SK-N-SH (cell line): ENCODE measurements at places on chromosomes 5 and 9.
A peak's percentile ranks its signal among the peaks of the same experiment; 100 is the strongest.

GRCh38 chr5:178851951-178852350 lies 7.8 kb upstream of the ZNF354B start:
- DNase-seq, result no peak

GRCh38 chr5:99814321-99815063 lies 720.7 kb upstream of the FAM174A start:
- DNase-seq, result no peak

GRCh38 chr5:16978296-16978695 lies 42.2 kb upstream of the MYO10 start:
- no peak for DNase-seq

- DNase-seq, result no peak
Observed at GRCh38 chr9:90287567-90288274, 354.9 kb downstream of the DIRAS2 start.

DNA sequence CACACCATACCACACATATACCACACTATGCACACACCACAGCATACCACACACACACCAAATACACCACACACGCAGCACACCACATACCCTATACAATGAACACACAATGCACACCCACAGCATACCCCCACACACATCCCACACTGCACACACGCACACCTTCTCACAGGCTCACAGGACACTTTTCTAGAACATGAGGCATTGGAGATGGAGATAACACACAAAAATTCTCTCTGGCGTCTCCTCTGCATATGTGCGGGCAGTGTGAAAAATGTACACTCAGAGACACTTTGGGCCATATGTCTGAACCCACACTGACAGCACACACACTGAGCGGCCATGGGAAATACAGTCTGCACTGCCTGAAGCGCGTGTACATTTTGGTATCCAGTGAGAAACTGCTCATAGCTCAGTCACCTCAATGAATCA lies 278.1 kb downstream of the GADD45G start:
- no peak for DNase-seq

DNA sequence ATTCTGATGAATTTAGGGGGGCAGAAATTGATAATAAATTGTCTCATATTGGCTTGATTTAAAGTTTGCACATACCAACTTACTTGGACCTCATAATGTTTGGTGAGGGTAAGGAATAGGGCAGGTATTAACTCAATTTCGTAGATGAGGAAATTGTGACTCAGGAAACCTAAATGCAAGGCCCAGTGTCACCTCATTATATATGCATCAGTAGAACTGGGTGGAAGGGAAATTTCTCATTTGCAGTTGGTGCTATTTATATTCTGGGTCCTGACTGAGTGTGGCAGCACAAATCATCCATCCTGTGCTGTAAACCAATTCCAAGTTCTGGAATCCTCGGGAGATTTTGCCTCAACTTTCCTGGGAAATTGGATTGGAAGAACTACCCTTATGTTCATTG lies 103.0 kb downstream of the SPATA31D1 start:
- DNase-seq, result no peak

GRCh38 chr5:166123717-166124116 lies 2167.7 kb upstream of the WWC1 start:
- DNase-seq, result peak; percentile 41

GRCh38 chr9:29966247-29966646 lies 2393.0 kb upstream of the C9orf72 start:
- DNase-seq, result no peak

DNA sequence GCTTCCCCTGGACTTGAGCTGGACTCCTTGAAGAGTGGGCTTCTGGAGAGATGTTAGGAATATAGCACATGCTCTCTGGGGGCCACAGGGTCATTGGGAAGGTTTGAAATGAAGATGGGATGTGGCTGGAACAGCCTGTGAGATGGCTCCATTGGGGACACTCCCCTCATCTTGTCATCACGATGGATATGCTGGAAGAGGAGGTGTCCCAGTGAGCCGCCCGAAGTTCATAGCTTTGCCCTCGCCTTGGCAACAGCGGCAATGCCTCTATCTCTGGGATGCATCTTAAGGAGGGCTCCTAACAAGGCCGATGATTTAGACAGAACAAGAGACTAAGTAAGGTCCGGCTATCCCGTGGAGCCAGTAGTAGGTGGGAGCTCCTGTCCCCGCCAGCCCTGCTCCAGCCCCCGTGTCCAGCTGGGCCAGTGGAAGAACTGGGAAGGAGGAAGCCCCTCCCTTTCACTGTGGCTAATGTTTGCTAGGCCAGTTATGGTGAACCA lies 23.9 kb downstream of the AMBP start:
- DNase-seq, result no peak

DNA sequence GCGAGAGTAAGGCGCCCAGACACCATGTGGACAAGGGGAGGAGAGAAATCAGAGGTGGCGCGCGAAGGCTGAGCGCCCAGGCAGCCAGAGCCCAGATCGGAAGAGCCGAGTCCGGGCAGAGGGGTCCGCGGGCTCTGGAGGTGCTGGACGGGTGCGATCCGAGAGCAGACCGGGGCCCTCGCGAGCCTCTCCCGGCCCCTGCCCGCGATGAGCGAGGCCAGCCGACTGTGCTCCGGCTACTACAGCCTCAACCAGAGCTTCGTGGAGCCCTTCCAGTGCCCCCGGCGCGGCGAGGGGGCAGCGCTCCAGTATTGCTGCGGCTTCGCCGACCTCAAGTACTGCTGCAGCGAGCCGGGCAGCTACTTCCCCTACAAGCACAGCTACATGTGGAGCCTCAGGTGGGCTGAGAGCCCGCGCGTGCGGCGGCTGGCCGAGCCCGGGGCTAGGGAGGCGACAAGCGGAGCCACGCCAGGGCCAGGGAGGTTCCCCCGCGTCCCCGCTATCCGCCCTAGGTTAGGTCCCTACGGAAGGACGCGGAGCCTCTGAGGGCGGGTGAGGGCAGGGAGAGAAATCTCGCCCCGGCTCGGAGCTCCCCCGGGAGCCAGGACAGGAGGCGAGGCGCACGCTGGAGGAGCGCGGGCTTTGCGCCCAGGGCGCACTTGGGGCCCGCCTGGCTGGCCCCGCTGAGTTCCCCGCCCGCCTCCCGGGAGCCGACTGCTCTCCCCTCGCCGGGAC lies at the start of gene SHISAL2B:
Gene SHISAL2B, plus strand, starts transcription at position 87 of the 735 bp plus-strand sequence. Its CDS starts 121 bp downstream, at position 208.
- peak; percentile 55 for DNase-seq

GRCh38 chr5:132087176-132087575 lies 13.6 kb downstream of the CSF2 start:
- no peak for DNase-seq

GRCh38 chr9:71826279-71826678 lies 58.0 kb upstream of the CEMIP2 start:
- DNase-seq, result no peak

DNA sequence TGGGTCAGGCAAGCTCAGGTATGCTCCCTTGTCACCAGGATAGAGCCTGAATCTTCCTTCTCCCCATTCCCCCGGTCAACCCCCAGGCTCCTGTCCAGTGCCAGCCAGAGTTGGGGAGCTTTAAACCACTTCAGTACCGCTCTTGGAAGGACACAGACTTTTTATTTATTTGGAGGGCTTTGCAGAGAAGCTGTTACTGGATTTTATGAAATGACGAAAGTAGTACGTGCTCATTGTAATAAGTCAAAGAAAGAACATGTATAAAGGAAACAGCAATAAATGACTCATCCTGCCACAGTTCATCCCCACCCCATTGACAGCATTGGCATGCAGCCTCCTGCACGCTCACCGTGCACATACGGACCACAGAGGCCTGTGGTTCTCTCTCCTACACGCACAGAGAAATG lies 230.3 kb downstream of the AUH start:
- DNase-seq, result no peak

- peak; percentile 80 for DNase-seq
Observed at GRCh38 chr5:150138551-150139265, 16.9 kb downstream of the PDGFRB start.

DNA sequence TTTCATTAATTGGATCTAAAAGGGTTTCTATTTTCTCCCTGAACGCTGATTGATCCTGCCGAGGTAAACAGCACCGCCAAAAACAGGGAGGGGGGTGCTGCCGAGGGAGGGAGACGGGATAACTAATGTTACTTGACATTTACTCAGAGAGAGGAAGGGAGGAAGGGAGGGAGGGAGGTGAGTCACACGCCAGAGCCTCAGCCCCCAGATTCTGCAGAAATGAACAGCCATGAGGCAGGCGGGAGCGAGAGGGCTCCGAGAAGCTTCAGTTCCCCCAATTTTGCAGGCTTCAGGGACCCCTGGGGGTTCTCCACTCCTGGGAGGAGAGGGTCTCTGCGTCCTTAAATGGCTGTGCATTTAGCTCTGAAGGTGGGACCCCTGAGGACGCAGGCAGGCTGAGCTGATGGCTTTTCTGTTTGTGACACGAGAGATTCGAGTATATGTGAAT lies 59.1 kb upstream of the IER5L start:
- no peak for DNase-seq

DNA sequence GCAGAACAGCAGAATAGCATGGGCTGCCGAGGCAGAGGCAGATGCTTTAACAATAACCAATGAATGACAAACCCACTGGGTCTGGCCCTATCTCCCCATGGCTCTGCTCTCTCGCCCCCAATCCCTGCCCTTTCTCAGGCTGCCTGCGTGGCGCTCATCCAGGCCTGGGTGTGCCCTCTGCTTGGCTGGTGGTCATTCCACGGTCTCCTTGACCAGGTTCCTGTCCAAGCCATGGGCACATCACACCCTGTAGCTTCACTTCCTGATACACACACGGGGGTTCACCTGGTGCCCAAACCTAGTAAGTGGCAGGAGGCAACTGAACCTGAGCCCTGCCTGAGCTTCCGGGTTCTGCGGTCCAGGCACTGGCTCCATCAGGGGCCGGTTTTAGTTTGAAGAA lies 87.6 kb downstream of the DAP start:
- DNase-seq, result no peak

- no peak for DNase-seq
Observed at GRCh38 chr5:134136221-134136631, 21.7 kb downstream of the TCF7 start.

DNA sequence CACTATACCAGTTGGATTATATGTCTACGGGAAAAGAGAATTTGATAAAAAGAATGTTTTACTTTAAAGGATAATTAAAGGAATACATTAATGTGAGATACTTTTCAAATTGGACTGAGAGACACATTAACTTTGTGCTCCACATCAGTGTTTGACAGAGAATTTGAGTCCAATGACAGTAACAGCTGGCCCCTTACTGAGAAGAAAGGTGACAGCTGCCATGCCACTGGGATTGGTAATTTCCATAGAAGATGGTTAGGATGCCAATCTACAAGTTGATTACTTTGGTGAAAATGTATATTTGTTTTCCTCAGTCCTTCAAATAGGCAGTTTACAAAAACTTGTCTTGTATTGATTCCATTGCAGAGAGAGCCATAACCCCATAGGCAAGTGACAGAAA lies 578.4 kb downstream of the SLCO4C1 start:
- no peak for DNase-seq

DNA sequence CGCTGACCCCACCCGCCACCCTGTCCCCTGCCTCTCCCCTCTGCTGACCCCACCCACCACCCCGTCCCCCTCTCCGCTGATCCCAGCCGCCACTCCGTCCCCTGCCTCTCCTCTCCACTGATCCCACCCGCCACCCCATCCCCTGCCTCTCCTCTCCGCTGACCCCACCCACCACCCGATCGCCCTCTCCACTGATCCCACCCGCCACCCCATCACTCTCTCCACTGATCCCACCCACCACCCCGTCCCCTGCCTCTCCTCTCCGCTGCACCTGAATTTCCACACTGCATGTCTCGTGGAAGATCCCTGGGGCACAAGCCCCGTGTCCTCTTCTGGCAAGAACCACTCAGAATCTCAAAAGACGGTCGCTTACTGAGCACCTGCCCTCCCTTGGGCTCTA lies 53.4 kb upstream of the OLFM1 start:
- DNase-seq, result no peak
